ENCODE measurements at places on chromosomes 11 and 22. TPM values are rescaled to one million over a fixed set of nuclear protein-coding genes. Genes with fewer than 3 reads are reported as not detected.

- DNase-seq, result no peak
Observed at GRCh38 chr11:3161720-3162409, 3.2 kb downstream of the OSBPL5 start.

DNA sequence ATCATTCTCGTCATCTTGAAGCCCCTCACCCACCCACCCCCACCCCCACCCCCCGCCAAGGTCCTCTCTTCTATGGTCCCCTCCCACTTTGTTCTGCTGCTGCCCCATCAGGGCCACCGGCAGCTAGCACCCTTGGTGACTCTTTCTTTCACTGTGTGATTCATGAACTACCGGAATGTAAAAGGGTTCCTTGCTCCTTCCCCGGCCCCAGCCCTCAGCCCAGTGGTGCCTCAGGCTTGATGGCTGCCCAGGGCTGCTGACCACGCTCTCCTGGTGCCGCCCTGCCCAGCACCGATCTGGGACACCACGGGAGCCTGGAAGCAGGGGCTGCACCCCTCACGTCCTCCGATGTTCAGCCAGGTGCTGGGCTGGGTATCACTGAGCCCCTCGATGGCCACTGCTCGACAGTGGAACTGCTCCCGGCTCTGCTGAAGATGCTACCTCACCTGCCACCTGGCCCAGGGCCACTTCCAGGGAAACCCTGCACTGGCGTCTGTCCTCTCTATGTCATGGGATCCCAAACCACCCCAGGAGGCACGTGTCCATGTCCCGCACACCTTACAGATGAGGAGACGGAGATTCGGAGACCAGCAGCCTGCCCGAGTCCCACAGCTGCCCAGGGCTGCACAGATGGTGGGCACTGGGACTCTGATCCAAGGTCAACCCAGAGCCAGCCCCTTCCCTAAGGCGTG is 39.7 kb downstream of the IGLL5 start:
- DNase-seq, result peak; percentile 10

DNA sequence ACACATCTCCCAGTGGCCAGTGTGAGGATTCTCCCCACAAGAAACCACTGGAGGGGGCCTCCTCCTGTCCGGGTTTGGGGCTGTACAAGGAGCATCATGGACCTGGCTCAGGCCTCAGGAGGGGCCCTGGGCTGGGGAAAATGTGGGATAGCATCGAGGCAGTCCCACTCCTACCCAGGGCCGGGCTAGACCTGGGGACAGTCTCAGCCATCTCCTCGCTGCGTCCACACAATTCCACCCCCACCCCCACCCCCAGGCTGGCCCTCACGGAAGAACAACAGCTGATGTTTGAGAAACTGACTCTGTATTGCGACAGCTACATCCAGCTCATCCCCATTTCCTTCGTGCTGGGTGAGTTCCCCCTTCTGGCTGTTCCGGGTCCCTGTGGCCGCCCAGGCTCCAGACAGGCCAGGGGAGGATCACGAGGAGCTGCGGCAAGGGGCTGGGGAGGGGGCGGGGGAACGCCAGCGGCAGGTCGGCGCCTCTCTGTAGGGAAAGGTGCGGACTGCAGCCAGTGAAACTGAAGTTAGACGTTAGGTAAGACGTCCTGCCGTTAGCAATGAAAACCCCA is 4.8 kb downstream of the BEST1 start:
- no peak for DNase-seq

- DNase-seq, result no peak
Observed at GRCh38 chr22:36730176-36730858, 26.8 kb upstream of the CACNG2 start.

DNA sequence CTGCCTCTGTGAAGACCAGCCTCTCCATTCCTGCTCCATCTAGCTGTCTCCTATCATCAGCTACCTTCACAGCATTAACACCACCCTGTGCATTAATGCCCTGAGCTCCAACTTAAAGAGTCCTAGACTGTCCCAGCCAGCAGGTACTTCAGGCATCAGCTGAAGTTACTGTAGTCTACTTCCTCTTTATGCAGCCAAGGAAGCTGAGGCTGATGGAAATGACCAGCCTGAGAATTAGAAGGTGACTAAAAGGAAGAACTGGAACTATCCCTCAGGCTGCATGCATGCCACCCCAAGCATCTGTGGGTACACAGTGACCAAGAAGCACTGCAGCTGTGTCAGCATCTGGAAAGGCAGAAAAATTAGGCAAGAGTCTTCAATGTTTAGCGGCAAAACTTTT is 28.2 kb downstream of the MS4A10 start:
- no peak for DNase-seq

GRCh38 chr11:72989727-72990126 is 152.4 kb downstream of the FCHSD2 start:
- DNase-seq, result no peak

DNA sequence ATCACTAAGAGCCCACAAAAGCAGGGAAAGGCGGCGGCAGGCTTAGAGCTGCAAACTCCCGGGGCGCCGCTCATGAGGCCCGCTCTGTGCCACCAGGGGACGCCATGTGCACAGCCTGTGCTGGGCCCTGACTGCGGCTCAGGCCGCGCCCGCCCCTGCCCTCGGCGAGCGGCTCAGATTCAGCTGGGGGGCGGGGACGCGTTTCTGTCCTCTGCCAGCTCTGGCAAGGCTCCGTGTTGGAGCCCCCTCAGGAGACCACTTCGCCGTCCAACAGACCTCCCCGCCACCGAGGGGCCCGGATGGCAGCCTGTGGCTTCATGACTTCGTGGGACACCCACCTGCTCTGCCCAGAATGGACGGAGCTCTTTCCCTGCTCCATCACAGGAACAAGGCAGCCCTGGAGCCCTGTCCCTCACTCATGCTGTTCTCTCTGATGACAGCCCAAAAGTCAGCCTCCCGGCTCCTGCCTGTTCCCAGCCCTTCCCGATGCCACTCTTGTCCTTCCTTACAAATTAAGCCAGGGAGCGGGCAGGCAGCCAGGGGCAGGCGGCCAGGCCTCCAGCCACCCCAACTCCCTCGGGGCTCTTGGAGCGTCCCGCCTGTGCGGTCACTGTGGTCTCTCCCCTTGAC is 69.1 kb downstream of the NAT10 start:
- peak; percentile 63 for DNase-seq

DNA sequence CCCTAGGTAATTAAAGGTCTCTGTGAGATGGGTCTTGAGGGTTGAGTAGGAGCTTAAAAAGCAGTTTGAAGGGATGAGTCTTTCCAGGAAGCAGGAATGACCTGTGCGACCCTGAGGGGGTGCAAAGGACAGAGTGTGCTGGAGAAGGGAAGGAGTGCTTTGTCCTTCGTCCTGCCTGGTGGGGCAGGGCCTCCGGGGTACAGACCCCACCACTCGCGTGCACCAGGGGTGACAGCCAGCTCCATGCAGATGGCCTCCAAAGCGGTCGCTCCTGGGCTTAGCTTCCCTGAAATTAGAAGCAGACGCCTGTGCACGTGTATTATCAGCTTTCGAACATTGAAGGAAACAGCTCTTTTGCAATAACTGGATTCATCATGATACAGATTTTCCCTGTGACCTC is 959.8 kb downstream of the BRD1 start:
- no peak for DNase-seq

- no peak for DNase-seq
Observed at GRCh38 chr11:47967577-47968525, 12.5 kb upstream of the PTPRJ start.

DNA sequence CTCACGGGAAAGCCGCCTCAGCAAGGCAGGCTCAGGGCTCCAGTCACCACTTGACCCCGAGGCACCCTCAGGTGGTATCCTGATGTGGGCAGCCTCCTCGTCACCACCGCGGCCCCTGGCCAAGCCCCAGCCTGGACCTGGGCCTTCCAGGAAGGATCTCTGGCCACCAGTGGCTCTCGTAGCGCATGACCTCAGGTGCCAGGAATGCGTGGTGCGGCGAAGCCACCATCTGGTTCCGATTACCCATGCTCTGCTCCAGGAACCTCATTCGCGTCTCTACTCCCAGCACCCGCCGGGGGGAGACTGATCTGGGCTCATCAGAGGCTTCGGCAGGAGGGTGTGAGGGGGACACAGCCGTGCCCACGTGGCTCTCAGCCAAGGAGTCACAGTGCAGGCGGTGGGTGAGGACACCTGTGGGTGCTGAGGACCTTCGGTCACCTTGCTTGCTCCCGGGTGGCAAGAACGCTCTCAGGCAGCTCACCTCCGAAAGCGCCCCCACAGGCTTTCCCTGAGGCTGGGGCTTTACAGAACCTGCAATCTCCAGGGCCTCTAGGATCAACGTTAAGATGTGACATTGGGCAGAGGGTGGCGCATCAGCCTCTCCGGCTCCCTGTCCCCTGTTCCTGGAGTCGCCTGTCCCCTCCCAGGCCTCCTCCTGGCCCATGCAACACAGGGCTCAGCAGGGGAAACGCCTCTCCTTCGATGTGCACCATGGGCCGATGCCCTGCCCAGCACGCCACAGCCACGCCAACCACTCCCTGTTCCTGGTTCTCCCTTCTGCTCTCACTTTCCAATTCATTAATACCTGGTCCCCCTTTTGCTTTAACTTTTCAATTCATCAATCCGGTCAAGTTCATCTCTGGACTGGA is 39.0 kb downstream of the TBX1 start:
- DNase-seq, result peak; percentile 91

DNA sequence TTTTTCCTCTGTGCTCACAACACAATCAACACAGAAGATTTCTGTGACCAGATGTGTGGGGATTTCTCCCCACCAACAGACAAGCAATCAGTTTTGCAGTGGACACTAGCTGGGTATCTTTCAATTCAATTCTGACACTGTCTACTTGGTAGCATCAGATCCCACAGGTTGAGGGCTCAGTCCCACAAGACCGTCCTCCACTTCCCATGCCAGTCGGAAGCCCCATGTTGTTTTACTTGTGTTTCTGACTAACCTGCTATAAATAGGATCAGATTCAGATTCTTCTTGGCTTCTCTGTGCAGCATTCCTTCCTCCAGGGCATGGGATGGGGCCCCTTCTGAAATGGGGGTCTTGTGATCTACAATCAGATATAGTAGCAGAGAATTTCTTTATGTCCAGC is 19.6 kb downstream of the ACER3 start:
- no peak for DNase-seq

DNA sequence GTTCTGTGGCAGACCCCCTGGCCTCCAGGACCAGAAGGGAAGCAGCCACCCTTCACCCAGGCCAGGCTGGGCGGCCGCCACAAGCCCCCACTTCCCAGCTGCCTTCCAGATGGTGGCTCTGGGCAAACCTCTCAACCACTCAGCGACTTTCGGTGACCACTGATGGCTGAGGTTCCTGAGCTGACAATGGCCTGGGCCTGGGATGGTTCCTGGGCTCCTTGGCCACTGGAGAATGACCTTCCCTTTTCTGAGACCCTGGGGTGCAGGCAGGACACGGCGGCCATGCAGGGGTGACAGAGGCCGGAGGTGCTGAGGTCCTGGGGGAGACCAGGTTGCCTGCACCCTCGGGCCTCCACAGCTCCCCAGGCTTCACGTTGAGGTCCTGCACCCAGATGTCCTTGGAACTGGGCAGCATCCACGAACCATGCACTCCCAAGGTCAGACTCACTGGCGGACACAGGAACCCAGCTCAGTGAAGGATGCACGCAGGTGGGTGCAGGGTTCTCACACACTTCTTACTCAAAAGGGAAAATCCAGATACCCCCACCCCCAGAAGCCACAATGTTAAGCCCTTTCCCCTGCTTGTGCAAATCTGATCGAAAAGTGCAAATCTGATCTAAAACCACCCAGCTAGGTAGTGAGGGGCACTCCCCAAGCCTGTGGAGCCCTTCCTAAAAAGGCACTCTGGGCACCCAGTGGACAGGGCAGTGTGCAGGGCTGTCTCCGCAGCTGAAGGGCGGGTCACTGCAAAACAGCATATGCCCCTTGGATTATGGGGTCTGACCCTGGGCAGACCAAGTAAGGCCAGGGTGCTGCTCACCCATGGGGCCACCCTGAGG is 13.9 kb upstream of the PHLDA2 start:
- DNase-seq, result no peak

DNA sequence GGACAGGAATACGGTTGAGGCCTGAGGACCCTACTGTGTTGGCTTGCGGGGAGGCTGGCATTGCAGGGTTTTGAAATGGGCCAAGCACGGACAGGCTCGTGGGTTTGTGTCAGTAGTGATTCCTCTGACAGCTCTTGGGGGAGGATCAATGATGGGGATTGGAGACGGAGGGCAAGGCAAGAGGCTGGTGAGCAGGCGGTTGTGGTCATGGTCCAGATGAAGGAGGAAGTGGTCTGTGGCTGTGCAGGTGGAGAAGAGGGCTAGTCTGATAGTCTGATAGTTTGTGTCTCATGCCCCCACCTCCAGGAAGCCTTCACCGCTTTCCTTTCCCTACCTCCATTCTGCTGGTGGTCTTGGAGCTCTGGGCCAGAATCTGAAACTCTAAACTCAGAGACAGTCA is 3.0 kb downstream of the MAFF start:
- no peak for DNase-seq

DNA sequence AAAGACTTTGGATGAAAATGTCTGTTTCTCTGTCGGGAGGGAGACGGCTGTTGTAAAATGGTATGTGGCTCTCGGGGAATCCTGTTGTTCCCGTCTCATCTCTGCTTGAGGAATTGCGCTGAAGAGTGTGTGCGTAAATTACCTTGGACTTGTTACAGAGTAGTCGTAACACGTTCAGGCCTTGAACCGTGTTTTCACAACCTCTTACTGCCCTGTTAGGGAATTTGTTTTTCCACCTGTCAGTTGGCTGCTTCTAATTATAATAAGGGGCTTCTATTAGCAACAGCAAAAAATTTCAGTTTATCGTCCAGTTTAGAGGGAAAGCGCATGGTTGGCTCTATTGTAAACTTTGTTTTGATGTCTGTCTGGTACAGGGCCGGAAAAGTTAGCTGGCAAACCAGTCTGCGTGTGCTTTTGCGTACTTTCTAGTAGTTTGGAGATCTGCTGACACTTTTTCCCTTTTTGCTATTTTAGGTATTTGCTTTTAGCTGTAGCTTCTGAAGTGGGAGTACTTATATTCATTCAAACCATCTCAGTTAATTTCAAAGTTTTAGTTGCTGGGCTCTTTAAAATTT is 1.5 kb downstream of the HIPK3 start:
- DNase-seq, result peak; percentile 54

GRCh38 chr11:70768346-70769095 is 370.2 kb downstream of the CTTN start:
- DNase-seq, result no peak

DNA sequence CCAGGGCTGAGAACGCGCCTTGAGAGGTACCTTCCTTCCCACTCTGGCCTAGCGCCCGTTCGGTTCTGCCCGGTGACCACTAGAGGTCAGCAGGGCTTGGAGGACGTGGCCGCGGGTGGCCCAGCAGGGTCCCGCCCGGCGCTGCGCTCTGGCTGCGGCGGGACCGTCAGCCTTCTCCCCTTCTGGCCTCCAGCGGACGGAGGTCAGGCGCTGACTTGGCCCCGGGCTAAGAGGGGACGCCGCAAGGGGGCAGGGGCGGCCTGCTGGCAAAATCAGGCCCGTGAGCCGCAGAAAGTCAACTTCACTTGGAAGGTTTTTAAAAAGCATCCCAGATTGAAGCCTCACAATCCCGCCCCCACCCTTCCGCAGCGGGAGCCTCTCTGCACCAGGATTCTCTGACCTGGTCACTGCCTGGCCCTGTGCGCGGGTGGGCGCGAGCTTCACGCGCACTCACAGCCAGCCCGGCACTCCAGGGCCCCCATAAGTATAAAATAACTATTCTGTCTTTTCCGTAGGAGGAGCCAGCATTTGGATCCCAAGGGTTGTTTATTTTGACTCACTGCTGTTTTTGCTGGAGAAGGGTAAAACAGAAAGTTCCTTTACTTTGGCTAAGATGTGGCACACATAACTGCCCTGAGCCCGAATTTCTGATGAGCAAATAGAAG is 23.2 kb upstream of the ZBTB16 start:
- peak; percentile 32 for DNase-seq

GRCh38 chr11:124633355-124633754 is 10.7 kb downstream of the TBRG1 start:
- DNase-seq, result no peak

OR52A1 gene
- total RNA-seq, result not detected

NRGN gene
- 0.46 TPM for total RNA-seq

OR5A1 gene
- total RNA-seq, result not detected

CFAP300 gene
- 9.1 TPM for total RNA-seq
